Endothelial cell of umbilical vein (primary cell): ENCODE measurements at places on chromosomes 6 and 20. TPM values are rescaled to one million over a fixed set of nuclear protein-coding genes. Genes with fewer than 3 reads are reported as not detected.

Gene ME1
- polyA plus RNA-seq = 4.8 and 7.3 TPM in 2 replicates

Gene EEF1A2
- polyA plus RNA-seq = 2.7 and 2.9 TPM in 2 replicates

DNA sequence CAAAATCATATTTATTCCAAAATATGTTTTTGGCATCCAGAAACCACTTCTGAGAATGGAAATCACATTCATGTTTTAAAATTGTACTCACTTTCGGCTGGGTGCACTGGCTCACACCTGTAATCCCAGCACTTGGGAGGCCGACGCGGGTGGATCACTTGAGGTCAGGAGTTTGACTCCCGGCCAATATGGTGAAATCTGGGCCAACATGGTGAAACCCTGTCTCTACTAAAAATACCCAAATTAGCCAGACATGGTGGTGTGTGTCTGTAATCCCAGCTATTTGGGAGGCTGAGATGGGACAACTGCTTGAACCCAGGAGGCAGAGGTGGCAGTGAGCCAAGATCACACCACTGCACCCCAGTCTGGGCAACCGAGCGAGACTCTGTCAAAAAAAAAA, 580.7 kb downstream of the MAFB start:
- DNase-seq = no peak

DNA sequence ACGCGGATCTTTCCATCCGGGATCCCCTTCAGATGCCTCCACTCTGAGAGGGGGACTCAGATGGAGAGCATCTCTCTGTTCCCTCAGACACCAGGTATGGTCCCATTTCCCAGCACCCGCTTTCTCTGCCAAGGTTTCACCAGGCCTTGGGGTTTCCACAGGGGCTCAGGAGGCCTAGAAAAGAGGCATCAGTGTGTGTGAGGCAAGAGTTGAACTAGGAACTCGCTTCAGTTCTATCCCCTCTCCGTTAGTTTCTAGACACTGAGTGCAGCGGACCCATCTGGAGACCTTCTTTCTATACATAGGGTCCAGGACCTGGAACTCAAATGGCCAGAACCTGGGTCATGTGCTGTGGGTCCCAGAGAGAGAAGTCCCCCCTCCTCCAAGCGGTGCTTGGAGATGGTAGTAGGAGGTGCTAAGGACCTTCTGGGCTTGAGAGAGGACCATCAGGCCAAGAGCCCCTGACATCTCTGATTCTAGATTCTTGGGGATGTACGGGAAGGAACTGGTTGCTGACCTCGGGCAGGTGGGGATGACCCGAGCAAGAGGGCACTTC, 2.1 kb downstream of the SLC12A5 start:
- DNase-seq = no peak

DNA sequence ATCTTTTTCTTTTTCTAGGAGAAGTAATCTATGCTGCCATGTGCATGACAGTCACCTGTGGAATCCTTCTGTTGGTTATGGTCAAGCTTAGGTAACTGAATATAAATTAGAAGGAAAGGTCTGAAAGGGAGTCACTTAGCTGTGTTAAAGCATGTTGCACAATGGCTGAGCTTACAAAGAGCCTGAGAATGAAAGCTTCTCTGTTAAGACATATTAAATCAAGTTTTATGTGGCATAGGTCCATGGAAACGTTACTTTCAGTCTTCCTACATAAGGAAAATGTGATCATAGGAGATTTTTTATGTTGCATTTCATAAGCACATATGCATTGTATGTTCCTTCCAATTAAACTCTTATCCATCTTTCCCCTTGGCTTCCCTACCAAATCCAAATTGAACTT, 72.1 kb downstream of the GFRAL start:
- no peak for DNase-seq

Gene KCNG1
- 0.22 and 0.24 TPM in 2 replicates for polyA plus RNA-seq

DNA sequence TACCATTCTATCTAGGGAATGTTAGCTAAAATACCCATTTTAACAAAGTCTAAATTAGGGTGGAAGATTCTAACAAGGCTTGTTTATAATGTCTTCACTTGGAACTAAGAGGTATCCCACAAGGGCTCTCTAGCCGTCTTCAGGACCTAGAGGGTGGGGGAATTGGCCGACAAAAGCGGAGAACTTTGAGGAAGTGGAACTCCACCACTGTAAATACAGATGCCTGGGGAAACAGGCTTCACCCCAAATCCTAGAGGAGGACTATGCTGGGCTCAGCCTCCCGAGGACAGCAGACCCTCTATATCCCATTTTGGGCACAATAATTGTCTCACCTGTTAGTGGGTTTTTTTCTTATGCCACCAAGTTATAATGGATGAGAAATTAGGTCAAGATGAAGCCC, 58.0 kb upstream of the TFB1M start:
- no peak for DNase-seq

GRCh38 chr6:37807656-37808055, 11.9 kb upstream of the ZFAND3 start:
- DNase-seq = no peak

DNA sequence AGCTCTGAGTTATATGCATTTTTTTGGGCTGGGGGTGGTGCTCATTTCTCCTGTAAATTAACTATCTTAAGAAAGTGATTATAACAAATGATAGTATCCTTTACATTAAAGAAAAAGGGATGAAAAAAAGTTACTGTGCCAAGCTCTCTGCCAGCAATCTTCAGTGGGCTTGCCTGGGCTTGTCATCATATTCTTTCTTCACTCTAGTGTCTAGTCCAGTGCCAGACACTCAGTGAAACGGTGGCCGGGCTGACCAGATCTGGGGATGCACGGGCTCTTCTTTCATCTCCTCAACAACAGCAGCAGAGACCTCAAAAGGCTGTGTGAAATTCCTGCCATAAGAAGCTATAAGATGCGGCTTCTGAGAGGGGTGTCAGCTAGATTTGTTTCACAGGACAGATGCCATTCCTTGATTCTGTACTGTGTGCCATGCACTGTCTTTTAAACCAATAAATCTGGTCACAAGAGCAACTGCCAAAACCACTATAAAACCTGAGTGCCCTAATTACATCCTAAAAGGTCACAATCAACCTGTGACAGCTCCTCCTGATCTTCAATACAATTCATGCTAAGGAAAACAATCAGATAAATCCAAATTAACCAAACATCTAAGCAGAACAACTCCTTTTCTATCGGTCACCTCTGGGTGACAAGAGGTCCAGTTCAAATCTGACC, 12.1 kb downstream of the EXOC2 start:
- DNase-seq = no peak

Gene ADGRF4
- not detected in 2 replicates for polyA plus RNA-seq

Gene DUSP15
- 0.33 and 0.75 TPM in 2 replicates for polyA plus RNA-seq

- no peak for DNase-seq
These were observed 96.9 kb upstream of the PTPRK start for GRCh38 chr6:128617285-128617684.

DNA sequence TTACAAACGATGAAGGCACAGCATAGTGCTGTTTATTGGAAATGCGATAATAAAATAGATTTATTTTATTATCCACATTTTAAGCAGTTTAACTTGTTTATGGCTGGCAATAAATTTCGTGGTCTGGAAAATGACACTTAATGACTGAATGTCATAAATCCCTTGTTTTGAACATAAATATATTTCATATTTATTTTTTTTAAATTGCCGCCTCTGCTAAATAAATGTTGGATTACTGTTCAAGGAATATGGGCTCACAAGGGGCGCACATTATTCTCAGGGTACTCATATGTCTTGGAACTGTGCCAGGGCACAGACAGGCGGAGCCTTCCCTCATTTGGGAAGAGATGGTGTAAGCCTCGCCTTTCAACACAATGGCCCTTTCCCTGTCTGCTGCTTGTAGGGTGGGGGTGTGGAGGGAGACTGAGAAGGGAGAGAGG, 134.3 kb downstream of the PXDC1 start:
- no peak for DNase-seq

GRCh38 chr20:41057999-41058673, 29.5 kb downstream of the TOP1 start:
- peak; percentile 71 for DNase-seq

Gene PM20D2
- polyA plus RNA-seq = 2.9 and 3.0 TPM in 2 replicates

Gene TRIM10
- polyA plus RNA-seq = not detected in 2 replicates

DNA sequence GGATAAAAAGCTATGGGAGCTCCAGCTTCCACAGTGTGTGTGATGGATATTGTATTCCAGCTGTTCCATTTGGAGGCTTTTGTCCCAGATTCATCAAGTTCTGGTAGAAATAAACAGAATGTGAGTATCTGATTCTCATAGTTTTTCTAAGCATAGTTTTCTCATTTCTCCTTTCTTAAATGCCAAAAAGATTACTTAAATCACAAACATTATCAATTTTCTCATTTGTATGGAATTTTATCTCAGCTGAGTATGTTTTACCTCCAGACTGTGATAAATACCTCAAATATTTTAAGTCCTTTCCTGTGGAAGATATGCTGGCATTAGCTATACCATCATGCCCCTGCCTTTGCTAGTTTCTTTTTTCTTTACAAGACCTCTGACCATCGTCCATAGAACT, 767.3 kb downstream of the TFAP2A start:
- DNase-seq = peak; percentile 43
